ENCODE measurements at places on chromosomes 2 and 18.

DNA sequence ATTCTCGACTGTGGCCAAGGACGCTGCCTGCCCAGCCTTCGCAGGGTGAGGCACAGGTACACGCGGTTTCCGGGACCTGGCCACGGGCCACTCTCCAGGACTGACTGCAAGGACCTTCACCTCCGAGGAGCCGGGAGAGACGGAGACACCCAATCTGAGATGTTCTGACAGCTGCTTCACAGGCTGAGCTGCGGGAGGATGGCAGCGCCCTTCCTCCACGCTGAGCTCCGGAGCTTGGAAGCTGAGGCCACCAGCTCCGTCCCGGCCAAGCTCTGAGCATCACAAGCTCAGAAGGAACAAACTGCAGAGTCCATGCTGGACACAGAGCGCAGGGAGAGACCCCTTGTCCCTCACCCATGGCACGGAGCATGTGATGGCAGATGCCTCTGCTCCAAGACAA lies 71.1 kb upstream of the CTDP1 start:
- DNase-seq: no peak

GRCh38 chr2:206232287-206233035 lies 42.0 kb upstream of the ZDBF2 start:
- DNase-seq: no peak

DNA sequence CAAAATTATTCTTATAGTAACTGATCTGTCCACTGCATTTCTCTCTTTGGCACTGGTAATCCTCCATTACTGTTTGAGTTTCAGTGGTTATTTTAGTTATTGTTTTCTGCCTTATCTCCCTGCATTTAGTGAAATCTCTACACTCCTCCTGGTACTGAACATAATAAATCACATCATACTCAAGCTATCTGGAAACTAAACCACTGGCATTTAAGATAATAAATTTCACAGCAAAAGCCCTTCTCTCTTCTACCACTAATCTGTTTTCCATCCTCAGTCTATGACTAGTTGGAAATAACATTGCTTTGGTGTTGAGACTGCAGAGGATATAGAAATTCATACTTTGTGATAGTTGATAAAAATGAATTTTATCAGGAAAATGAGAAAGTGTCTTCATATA lies 399.3 kb upstream of the FSHR start:
- no peak for DNase-seq

- no peak for DNase-seq
These were observed 2187.6 kb upstream of the CELF4 start for GRCh38 chr18:39753178-39753577.

DNA sequence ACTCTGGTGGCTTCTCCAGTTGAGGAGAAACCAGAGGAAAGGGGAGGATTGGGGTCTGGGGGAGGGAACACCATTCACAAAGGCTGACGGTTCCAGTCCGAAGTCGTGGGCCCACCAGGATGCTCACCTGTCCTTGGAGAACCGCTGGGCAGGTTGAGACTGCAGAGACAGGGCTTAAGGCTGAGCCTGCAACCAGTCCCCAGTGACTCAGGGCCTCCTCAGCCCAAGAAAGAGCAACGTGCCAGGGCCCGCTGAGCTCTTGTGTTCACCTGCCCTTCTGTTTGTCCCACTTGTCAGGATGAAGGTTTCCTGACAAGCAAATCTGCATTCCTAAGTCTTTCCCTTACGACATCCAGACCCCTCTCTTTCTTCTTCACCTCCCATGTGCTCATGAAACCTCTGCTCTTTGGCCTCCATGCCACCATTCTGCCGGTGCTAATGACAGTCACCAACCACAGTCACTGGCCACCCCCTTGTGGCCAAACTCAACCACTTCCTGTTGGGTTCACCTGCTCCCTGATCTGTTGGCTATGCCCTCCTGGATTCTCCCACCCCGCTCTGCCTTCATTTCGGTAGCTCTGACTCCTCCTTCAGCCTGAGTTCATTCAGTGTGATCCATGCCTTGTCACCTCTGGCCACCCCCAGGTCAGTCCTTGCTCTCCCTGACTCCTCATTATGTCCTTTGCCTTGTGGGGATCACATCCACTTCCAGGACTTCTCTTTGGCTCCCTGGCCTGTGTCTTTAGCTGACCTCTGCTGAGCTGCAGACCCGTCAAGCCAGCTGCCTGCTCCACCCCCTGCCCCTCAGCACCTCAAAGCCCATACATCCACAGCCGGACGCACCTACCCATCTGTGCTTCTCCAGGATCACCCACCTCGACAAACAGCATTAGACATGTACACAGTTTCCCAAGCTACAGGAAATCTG lies 17.6 kb downstream of the EMX1 start:
- DNase-seq: no peak

DNA sequence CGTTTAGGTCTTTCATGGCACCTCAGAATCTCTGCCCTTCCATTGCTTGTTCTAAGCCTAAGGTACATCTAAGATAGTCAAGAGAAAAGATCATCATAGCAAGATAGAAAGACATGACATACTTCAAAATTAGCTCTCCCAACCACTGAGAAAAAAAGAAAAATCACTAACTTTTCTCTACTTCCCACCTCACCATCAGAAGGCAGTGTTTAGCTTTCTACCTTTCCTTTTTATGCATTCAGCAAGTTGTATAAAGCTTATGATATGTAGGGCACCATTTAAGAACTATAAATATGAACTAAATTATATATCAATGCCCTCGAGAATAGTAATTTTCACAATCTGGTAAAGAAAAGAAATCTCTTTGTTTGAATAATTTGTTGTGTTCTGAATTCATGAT lies 331.8 kb upstream of the VWC2L start:
- DNase-seq: no peak
